Esophagus squamous epithelium (tissue), 5 donors: ENCODE measurements at places on chromosomes 3 and 15.

GRCh38 chr15:96598514-96598913 is 268.0 kb downstream of the NR2F2 start:
- DNase-seq = no peak

GRCh38 chr15:77311618-77312398 is 108.1 kb downstream of the PEAK1 start:
- no peak for DNase-seq

GRCh38 chr3:150958683-150959082 is 13.8 kb downstream of the CLRN1 start:
- DNase-seq = no peak

DNA sequence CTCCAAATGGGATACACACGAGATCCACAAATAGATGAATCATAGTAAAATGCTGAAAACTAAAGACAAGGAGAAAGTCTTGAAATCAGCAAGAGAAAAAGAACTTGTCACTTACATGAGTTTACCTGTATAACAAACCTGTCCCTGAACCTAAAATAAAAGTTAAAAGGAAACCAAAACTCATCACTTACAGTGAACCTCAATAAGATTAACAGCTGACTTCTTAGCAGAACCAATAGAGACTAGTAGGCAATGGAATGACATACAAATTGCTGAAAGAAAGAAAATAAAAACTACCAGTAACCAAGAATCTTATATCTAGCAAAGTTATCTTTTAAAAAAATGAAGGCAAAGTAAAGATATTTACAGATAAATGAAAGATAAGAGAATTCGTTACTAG is 27.4 kb downstream of the SEC22A start:
- DNase-seq = no peak

- no peak for DNase-seq
Observed at GRCh38 chr3:31724116-31724515, 191.4 kb downstream of the STT3B start.

DNA sequence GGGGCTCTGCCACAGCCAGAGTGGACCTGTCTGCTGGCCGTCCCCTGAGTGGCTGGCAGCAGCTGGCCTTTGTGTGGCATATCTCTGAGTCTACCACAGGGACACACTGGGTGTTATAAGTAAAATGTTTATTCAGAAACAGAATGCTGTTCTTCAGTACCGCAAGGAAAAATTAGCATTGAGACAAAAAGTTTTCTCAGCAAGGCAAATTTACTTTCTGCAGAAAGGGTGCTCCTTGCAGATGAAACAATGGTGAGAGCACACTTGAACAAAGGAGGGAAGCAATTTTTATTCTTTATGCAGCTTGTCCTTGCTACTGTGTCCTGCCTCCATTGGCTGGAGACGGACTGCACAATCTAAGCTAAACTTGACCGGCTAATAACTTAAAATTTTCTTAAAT is 4.0 kb downstream of the TMEM89 start:
- DNase-seq = no peak
